Stomach (tissue), 19 donors: ENCODE measurements at places on chromosomes 13 and 19. TPM values are rescaled to one million over a fixed set of nuclear protein-coding genes. Genes with fewer than 3 reads are reported as not detected.

- no peak for DNase-seq
These were observed 18.5 kb upstream of the ATP11A start for GRCh38 chr13:112671359-112671758.

- DNase-seq: no peak
These were observed 3.3 kb upstream of the KCNC3 start for GRCh38 chr19:50332244-50333038.

DNA sequence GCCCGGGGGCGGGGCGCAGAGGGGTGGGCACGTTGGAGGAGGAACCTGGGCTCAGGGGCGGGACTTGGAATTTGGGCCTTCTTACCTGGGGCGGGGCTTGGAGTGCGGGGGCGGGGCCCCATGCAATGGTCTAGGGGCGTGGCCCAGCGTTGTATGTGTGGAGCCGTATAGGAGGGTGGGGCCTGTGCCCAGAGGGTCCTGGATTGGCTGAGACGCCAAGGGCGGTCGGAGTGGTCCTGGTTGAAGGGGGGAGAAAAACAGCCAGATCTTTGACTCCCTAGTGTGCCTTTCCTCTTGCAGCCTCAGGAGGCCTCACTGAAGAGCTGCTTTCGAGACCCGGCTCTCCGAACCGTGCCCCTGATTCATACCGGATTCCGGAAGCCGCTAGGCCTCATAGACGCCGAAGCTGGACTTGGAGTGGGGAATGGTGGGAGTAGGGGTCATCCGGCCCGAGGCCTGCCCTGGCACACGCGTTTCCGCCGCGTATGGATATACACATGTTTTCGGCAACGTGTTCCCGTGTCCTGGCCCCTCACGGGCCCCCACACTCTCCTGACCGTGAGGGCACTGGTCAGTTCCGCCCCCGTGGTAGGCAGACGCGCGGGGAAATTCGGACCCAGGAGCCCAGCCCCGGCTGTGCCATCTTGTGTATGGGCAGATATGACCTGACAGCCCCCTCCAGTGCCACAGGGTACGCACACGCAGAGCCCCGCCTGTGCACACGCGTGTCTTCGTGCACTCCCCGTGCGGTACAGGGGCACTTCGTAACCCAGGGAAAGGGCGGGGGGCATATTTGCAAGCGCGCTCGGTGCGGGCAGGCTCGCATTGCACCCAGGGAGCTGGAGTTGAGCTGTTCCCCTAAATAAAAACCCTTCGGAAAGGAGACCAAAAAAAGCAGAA, 661 bp upstream of the PRR12 start:
- peak; percentile 99 for DNase-seq

GRCh38 chr13:51475727-51476501, 23.1 kb upstream of the INTS6 start:
- DNase-seq: no peak

DNA sequence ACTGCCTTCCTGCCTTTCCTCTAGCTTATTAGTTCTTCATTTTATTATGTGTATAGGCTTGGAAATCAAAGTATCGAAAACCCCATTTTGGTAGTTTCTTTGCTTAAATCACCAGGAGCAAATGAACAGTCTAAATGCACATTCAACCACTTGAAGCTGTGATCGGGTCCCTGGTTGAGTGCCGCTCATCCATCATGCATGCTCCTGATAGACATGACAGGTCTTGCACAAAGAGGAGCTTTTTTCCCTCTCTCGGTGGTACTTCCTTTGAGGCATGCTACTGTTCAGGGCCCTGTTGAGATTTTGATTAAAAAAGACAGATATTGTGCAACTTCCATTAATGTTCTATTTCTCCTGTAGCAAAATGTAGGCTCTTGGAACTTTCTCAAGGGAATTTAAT, 185.8 kb downstream of the OLFM4 start:
- no peak for DNase-seq

DNA sequence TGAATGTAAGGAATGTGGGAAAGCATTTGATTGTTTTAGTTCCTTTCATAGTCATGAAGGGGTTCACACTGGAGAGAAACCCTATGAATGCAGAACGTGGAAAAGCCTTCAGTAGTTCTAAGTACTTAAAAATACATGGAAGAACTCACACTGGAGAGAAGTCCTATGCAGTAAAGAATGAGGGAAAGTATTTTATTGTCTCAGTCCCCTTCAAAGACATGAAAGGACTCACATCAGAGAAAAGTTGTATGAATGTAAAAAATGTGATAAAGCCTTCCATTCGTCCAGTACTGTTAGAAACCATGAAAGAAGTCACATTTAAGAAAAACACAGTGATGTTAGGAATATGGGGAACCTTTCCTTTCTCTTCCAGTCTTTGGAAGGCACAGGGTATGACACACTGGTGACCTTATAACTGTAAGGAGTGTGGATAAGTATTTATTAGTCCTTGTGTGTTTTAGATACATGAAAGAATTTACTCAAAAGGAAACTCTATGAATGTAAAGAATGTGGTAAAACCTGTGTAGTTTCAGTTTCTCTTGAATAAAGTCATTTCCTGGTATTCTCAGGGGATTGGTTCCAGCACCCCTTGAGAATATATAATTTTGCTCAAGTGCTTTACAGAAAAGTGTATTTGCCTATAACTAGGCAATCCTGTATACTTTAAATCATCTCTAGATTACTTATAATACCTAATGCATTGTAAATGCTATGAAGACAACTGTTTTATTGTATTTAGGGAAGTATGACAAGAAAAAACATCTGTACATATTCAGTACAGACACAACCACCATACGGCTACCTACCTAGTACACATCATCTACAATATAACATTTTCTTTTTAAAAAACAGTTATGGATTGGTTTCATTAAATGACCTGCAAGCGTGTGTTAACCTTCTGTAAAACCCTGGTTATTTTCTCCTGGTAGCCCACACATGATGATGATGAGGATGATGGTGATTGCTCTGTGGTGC, 52.8 kb downstream of the ZNF823 start:
- no peak for DNase-seq

- no peak for DNase-seq
These were observed 10.6 kb downstream of the PLPP2 start for GRCh38 chr19:280541-281009.

- DNase-seq: peak; percentile 39
These were observed 24.2 kb upstream of the TTYH1 start for GRCh38 chr19:54390942-54391577.

DNA sequence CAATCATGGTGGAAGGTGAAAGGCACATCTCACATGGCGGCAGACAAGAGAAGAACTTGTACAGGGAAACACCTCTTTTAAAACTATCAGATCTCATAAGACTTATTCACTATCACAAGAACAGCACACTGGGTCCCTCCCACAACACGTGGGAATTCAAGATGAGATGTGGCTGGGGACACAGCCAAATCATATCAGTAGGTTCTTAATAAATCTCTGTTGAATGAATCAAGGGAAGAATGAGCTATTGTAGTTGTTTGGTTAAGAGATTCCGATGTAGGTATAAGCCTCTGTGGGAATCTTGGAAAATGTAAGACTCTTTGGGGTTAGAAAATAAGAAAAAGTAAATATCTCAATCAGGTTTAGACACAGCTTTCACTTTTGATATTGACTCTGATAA, 400.2 kb downstream of the KCNRG start:
- no peak for DNase-seq

DNA sequence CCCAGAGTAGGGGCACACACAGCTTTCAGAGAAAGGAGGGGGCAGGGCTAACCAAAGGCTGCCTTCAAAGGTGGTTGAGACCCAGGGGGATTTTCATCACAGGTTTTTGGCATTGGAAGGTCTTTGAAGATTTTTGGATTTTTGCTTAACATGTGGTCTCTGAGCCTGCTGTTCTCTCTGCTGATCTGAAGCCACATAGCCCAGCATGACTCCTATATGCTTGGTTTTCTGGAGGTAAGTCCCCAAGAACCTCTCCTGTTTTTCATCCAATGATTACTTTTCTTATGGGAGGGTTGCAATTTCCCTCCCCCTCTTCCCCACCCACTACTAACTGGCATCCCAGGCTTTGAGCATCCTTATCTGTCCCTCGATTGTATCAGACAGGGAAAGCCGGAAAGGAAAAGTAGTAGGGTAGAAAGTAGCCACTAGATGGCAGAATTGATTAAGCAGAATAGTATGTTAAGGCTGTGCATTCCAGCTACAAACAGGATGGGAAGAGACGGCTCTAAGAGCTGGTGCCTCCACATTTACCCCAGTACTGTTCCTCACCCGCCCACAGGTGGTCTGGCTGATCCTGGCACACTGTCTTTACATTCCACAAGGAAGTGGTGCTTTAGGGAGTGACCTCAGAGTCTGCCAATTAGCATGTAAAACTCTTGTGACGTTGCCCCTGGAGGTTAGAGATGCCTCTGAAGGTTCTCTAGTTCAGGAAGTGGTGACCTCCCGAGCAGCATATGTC, 218.9 kb upstream of the EDNRB start:
- DNase-seq: no peak

DNA sequence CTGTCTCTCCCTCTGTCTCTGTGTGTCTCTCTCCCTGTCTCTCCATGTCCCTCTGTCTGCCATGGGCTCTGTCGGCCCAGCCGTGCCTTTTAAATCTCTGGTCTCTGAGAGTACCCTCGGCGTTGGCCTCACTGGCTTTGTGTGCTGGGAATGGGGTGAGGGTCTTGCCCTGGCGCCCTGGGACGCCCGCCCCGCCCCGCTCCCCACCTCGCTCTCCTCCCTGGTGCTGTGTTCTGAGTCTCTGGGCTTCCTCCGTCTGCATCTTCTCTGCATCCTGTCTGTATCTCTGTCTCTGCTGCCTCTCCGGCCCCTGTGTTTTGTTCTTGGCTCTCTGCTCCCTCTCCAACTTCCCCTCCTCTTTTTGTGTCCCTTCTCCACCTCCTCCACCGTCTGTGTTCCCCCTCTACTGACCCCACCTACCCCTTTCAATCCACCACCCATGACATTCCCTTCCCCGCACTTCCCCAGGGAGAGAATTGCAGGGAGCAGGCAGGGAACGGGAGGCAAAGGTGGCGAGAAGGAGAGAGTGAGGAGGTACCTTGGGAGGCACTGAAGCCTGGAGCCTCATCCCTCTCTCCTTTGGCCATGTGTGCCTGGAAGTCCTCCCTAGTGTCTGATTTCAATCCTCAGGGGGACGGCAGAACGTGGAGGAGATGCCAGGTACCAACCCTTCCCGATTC, 4.0 kb upstream of the MEIS3 start:
- DNase-seq: no peak

DNA sequence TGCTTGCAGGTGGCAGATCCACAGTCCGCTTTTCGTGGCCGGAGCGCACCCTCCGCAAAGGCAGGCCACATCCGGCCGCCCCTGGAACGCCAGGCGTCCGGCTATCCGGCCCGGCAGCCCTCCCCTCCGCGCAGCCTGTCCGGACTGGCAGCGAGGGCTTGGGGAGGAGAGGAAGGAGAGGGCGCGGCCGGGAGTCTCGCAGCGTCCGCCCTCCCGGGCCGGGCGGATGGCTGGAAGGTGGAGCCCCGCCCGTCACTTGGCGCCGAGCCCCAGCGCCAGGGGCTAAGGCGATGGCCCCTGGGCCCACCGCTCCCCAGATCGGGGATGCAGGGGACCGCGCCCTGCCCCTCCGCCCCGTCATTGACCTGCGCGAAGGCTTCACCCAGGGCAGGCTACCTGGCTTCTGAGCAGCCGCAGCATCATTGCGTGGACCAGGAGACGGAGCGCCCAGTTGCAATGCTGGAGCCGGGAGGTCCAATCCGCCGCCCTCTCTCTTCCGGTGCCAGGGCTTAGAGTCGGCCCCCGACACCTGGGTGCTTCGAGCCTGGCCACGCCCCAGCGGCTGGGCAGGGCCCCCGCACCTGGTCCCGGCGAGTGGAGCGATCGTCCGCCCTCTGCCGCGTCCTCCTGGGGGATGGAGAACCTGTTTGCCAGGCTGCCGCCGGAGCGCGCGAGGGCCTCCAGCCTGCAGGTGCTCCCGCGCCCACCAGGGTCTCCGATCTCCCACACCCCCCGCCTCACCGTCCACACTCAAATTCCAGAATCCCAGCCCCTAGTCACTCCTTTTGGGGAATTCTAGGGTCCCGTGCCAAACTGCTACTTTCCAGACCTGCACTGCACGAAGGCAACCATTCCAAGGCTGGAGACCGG, at the start of gene FUT1:
TSS of gene FUT1 (minus strand) at position 146 of the 870 bp plus-strand sequence. CDS start 1,360 bp downstream, outside the sequence.
- DNase-seq: peak; percentile 95

DNA sequence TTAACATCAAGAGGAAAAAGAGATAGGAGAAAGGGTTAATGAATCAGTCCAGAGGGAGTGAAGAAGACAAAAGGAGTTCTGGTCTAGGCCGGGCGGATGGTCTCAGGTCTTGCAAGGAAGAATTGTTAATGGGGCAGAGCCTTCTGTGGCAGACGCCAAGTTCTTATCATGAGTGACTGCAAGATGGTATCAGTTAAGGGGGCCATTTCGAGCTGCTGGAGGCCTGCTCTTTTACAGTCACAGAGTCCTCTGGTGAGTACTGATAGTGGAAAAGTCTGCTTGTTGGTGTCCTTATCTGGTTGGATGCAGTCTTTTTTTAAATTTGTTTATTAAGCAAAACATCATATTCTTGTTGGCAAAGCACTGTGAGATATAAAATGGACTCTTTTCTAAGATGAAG, 590.9 kb upstream of the SGCG start:
- no peak for DNase-seq

DNA sequence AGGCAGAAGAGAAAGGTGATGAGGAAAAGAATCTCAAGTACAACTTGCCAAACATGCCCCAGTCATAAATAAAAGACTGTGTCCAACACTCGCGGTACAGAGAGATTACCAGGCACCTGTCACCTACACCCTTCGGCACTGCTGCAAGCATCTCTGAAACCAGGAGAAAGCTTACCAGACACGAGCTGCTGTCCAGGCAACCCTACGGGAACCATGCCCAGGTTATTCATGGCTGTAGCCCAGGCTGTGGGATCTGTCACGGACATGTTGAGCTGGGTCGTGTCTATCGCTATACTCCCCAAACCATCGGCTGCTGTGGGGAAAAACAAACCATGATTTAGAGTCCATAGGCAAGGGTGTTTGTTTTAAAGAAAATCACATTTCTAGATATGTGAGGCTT, 375.0 kb downstream of the ENOX1 start:
- DNase-seq: peak; percentile 54

DNA sequence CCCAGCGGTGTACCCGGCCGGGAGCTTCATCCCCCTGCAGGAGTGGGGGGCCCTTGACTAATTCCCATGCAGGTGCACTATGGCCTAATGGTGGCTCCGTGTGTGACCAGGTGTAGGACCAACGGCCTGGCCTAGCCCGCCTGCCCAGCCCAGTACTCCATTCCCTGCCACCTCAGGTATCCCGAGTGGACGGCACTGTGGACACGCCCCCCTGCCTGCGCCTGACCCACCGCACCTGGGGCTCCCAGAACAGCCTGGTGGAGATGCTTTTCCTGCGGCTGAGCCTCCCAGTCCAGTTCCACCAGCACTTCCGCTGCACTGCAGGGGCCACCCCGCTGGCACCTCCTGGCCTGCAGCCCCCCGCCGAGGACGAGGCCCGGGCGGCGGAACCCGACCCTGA, 39.7 kb downstream of the RYR1 start:
- no peak for DNase-seq

The MEIS3 gene
- total RNA-seq: 13.6 TPM

The TEX26 gene
- total RNA-seq: not detected

The CFAP97D2 gene
- not detected for total RNA-seq

The TTC9B gene
- not detected for total RNA-seq

The SGCG gene
- 3.5 TPM for total RNA-seq

The GJB6 gene
- total RNA-seq: not detected

The STOML3 gene
- not detected for total RNA-seq

The ALKBH7 gene
- total RNA-seq: 21.3 TPM

The ANGPTL4 gene
- 276 TPM for total RNA-seq

The BRCA2 gene
- 16.2 TPM for total RNA-seq

The IZUMO4 gene
- total RNA-seq: not detected
